ENCODE measurements at places on chromosomes 5 and 9.

DNA sequence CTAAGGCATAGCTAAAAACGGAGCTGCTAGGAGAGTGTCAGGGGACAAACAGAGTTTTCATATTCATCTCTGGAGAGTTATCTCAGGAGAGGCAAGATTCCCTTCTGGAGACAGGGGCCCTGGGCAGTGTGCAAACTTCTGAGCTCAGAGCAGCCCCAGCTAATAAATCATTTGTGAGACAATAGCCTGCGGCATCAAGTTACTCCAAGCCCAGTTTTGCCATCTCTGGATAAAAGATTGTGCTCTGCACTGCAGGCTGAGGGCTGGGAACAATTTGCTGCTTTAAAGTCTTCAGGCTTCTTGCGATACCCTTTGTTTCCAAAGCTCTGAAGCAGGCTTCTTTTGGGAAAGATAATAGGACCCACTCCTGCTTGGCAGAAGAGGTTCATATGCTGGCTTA lies 164.3 kb upstream of the BRINP1 start:
- DNase-seq: peak; percentile 8

- DNase-seq: no peak
These were observed 6.0 kb downstream of the LRSAM1 start for GRCh38 chr9:127457191-127457878.

- DNase-seq: no peak
These were observed 52.6 kb downstream of the IPPK start for GRCh38 chr9:92617195-92617813.

DNA sequence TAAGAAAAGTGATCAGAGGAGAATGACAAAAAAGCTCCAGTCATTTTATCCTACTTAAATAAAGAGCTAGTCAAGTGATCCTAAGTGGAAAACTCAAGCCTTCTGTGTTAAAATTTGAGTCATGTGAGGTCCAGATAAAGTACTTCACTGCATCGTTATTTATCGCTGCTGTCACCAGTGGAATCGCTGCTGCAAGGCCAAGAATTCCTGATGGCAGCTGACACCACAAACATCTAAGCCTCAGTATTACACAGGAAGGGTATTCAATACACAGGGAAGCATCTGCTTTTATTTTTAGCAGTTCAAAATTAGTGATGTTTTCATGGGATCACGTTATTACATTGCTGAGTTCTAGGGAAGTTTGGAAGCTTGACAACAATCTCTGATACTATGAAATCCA lies 190.3 kb downstream of the GOLPH3 start:
- DNase-seq: no peak

GRCh38 chr5:180348336-180348735 lies 4.8 kb downstream of the GFPT2 start:
- no peak for DNase-seq

DNA sequence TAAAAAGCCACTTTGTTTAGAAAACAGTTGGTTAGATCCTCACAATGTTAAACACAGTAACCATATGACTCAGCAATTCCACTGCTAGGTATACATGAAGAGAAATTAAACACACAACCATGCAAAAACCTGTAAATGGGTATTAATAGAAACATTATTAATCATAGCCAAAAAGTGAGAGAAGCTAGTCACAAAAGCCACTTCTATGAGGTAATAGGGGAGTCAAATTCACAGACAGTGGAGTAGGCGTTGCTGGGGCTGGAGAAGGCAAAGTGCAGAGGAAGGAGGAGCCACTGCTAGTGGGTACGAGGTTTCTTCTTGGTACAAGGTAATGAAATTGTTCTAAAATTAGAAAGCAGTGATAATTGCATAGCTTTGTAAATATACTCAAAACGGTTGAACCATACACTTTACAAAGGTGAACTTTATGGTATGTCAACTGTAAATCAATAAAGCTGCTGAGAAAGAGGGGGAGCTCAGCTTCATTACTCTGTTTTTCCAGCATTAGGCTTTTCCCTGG lies 364.4 kb downstream of the GADD45G start:
- peak; percentile 15 for DNase-seq

DNA sequence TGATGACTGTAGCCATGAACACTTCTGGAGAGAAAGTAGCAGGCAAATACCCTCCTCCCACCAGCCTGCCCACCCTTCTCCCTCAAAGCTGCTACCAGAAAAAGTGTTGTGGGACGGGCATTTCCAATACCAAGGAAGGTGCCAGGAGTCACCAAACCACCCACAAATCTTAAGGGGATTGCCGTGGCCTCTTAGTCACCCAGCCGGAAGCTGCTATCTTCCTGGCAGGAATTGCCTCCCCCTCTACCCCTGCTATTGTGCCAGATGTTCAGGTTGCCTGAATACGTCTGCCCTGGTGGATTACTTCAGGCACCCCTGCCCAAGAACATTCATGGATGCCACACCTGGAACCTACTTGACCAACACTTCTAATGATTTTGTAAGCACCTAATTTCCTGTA lies 156.1 kb downstream of the TTC39B start:
- DNase-seq: no peak

DNA sequence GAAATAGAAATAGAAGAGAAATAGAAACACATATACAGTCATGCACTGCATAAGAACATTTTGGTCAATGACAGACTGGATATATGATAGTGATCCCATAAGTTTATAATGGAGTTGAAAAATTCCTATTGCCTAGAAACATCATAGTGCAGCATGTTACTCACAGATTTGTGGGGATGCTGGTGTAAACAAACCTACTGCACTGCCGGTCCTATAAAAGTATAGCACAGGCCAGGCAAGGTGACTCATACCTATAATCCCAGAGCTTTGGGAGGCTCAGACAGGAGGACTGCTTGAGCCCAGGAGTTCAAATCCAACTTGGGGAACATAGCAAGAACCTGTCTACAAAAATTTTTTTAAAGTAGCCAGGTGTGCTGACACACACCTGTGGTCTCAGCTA lies 240.6 kb upstream of the MAP3K1 start:
- no peak for DNase-seq

DNA sequence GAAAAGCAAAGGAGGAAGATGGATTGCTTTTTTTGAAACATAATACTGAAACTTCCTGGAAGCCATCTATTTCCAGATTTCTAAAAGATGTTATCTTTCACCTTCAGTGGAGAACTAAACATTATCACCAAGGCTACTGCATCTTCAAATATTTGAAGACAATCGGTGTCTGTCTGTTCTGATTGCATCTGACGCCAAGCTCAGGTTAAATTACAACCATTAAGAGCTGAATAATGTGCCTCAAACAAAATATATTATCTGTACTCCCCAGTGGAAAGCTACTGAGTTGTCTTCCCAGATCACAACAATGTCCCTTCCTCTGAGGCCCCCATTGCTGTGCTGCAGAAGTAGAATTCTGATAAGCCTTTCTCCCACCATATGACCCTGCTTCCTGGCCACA lies 342.3 kb downstream of the PLK2 start:
- DNase-seq: no peak

DNA sequence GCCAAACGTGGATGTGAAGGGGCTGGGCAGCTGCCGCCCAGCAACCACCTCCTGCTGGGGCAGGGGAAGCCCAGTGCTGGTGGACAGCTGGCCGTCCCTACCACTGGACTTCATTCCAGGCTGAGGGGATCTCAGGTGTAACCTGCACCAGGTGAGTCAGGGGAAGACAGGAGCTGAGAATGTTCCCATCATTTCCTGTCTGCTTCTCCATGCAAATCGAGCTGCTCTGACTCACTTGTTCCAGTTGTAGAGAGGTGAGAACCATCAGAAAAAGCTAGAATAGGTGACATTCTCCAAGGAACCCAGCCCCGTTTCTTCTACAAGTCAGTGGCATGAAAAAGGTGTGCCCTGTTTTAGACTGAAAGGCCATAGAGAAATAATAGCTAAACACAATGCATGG lies 21.8 kb upstream of the BARX1 start:
- no peak for DNase-seq

DNA sequence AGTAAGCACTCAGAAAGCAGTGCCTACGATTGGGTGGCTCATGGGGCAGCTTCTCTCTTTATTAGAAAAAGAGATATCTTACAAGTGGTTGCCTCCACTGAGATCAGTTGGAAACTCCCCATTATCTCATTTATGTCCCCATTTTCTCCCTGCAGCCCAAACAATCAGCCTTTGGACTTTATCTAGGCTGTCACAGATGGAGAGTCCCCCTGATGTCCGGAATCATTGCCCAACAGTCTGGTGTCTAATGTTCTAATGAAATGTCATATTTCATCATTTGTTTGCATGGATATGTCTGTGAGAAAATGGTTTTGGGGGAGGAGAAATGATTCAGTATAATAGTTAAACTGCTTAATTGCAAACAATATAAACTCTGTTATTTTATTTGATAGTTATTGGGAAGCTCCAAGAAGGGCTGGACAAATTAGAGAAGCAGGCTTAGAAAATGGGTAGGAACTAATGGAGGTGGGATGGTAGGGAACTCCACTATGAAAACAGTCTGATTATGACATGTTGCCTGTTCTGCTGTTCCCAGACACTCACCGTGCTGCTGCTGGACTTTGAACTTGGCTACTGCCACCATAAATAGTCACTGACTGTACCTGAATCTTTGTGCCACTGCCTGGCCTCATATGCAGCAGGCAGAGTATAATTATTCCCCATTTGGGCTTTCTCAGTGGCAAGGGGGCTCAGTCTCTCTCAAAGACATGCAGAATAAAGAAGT lies 38.3 kb upstream of the SMAD5 start:
- DNase-seq: no peak

DNA sequence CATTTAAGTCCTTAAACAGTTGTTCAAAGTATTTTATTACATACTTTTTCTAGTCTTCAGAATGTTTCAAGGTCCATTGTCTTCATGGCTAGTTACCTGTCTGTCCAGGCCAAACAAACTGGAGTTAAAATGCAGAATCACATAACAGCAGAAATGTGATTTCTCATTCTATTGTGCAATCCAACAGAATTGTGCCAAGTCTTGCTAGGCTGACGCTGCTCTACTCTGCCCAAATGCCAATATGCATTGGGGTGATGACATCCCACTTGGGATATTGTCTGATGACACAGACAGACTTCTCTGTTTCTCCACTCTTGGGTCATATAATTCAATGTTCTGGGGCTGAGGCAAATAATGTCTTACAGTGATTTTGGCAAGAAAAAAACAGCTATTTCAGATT lies 5.2 kb upstream of the SLC22A5 start:
- DNase-seq: no peak

DNA sequence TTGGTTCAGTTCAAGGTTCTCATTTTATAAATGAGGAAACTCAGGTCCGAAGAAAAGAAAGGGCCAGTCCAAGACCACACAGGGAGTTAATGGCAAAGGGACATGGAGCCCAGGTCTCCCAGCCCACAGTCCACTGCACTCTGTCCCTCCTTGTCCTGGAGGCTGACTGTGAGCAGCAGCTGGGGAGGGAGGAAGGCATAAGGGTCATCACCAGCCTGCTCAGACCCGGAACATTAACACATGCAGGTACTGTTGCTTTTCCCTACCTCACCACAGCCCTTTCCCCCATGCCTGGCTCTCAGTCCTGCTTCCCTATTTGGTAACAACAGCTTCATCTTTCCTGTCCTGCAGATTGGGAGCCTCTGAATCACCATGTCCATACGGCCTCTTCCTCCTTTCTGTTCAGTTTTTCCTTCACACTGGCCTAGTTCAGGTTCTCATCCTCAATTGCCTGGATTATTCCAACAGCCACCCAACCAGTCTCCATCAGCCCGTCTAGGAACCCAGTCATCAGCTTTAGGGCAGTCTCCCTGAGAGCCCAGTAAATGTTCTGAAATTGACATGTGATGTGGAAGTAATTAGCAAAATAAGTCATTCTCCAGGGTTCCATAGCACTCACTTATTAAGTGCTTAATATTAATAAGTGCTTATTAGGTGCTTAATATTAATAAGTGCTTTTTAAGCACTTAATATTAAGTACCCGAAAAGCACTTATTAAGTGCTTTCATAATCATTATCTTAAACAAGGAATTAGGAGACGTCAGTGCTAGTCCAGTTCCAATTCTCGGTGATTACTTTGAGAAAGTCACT lies 4.3 kb downstream of the GPX3 start:
- DNase-seq: no peak

DNA sequence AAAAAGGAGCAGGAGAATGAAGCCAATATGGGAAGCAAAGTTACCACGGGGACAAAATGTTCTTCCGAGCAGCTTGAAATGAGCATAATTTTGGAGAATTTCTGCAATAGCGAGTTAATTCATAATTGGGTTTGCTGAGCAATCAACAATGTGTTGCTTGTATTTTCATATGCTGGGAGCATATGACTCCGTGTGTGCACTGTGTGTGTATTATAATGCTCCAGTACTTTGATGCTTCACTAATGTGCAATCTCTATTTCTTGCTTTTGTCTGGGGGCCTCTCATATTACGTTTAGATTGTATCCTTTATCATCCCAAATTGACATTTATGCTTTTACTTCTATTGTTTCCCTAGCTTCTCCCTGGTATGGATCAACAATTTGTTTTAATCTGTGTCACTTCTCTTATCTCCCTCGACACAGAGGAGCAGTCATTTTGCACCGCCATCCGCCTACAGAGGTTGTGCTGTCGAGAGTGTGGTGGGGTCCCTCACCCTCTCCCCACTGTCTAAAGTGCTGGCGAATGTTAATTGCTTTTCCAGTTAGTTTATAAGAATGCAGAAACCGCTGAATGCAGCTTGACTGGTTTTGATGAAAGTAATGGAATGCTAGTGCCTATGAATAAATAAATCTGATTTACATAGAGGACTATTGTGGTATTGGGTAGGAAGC lies 372.5 kb upstream of the WWC1 start:
- DNase-seq: no peak

GRCh38 chr5:164277720-164278119 lies 772.3 kb downstream of the MAT2B start:
- no peak for DNase-seq
